ENCODE measurements at places on chromosomes 11 and 22.
A peak's percentile ranks its signal among the peaks of the same experiment; 100 is the strongest.

DNA sequence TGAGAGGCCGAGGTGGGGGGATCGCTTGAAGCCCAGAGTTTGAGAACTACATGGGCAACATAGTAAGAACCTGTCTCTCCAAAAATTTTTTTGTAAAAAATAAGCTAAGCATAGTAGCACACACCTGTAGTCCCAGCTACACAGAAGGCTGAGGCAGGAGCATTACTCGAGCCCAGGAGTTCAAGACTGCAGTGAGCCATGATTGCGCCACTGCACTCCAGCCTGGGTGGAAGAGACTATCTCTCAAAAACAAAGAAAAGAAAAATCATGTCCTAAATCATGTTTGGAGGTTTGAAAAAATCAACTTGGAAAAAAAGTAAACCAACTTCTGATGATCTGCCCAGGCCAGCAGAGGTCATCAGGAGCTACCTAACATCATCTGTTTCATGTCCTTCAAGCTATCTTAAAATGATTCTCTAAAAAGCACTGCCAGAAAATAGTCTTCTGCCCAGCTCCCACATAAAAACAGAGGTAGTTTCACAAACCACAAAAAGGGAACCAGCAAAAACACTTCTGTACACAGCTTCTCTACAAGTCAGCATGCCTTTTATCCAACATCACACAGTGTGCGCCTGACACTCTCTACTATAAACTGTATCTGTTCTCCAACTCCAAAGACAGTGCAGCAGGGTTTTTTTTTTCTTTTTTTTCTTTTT, 165.0 kb downstream of the SOX6 start:
- no peak for DNase-seq

GRCh38 chr22:50167689-50168489, 2.6 kb upstream of the PANX2 start:
- DNase-seq, result no peak

DNA sequence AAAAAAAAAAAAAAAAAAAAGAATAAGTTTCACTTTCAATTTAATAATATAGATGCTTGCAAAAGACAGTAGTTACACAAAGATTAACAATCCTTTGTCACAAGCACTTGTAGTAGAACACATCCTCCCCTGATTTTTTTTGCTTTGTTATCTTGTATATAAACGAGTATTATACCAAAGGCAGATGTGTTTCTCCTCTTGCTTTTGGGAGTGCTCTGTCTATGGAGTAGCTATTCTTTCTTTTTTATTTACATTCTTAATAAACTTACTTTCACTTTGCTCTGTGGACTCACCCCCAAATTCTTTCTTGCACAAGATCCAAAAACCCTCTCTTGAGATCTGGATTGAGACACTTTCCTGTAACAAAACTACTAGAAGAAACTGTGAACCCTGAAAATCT, 3.4 kb upstream of the MRPL16 start:
- no peak for DNase-seq

- DNase-seq, result peak; percentile 17
These were observed 115.9 kb upstream of the GRK3 start for GRCh38 chr22:25448435-25449051.

DNA sequence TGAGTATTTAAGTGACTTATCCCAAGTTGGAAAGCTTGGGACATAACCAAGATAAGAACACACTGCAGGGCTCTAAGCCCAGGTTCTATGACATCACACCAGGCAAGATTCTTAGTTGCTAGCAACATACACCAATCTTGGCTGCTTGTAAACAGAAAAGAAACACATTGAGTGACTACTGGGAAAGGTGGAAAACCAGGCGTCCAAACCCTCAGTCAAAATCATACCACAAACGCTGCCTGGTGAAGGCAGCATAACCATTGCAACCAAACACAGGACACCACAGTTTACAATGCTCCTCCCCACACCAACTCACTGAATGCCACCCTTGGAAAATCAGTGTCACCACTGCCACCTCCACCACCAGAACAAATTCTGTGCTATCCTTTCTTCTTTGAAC, 379.9 kb downstream of the TTC28 start:
- no peak for DNase-seq
